CD8-positive, alpha-beta T cell (primary cell): ENCODE measurements at places on chromosomes 5 and 9. TPM values are rescaled to one million over a fixed set of nuclear protein-coding genes. Genes with fewer than 3 reads are reported as not detected.

- DNase-seq: no peak
Measured at GRCh38 chr5:10420468-10420867, 21.2 kb upstream of the ROPN1L start.

GRCh38 chr5:133062276-133062675 lies 10.5 kb downstream of the HSPA4 start:
- no peak for DNase-seq

GRCh38 chr5:171770153-171770552 lies 15.5 kb upstream of the SMIM23 start:
- DNase-seq: no peak

DNA sequence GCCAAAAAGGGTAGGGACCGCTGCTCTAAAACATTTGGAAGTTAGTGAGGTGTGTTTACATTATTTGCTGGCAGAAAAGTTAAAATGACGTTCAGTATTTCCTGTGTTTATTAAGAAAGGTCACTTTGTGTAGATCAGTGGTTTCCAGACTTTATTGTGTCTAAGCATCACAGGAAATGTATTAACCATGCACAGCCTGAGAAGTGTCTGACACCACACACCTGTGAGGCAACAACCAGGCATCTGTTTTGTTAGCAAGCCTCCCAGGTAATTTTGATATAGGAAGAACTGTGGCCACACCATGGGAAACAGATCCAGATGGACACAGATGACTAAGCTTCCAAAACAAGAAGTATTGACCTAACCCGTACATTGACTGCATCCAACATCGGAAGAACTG lies 12.0 kb downstream of the TTC1 start:
- peak; percentile 5 for DNase-seq

GRCh38 chr5:93411716-93412115 lies 169.3 kb downstream of the NR2F1-AS1 start:
- no peak for DNase-seq

- DNase-seq: no peak
Measured at GRCh38 chr5:77994943-77995342, 218.8 kb upstream of the TBCA start.

DNA sequence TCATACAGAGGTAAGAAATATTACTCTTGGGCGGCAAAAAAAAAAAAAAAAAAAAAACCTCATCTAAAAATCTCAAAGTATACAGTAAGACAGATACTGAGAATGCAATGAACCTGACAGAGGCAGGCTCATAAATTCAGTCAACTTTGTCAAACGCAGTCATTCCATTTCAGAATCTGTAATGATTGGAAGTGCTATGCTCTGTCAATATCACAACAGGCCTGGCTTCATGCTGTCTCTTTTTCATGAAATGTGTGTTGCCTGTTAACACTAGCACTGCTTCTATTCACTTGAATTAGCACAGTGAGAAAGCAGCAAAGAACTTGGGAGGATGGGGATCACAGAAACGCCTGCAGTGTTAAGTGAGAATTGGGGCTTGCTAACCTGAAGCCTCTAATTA lies 200.3 kb upstream of the EFNA5 start:
- no peak for DNase-seq

DNA sequence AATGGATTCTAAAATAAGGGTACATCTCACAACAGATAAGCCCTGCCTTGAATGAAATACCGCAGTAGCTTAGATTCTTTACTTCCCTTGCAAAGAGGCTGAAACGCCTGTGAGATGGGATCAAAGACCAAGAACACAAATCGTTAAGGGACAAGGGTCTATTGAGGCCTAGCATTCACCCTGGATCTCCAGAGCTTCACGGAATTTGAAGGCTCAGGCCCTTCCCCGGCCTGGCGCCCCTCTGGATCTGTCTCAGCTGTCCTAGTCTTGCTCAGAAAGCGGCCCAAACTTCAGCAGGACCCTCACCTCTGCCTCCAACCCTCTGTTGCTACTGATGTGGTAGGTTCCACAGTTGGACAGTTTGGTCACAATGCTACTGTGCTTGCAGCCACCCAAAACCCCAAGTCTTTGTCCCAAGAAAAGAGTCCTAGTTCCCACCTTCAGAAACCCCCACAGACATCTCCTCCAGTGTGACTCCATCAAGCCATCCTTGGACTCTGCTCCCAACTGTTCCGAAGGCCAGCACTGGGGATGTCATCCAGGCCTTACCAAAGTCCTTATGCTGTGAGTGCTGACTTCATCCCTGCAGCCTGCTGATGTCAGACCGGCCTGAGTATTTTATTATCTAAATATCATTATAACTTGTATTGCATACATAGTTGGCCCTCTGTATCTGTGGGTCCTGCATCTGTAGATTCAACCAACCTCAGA lies 9.4 kb downstream of the CORO2A start:
- DNase-seq: no peak

GRCh38 chr5:28574606-28575005 lies 1536.2 kb upstream of the CDH9 start:
- no peak for DNase-seq

- DNase-seq: no peak
Measured at GRCh38 chr9:127049044-127049443, 73.4 kb downstream of the ANGPTL2 start.

- no peak for DNase-seq
Measured at GRCh38 chr9:91978740-91979414, 28.8 kb upstream of the ROR2 start.

- no peak for DNase-seq
Measured at GRCh38 chr9:10254338-10254737, 358.5 kb downstream of the PTPRD start.

GRCh38 chr5:72283358-72283757 lies 36.7 kb downstream of the MRPS27 start:
- no peak for DNase-seq

GRCh38 chr5:59724482-59725391 lies 168.8 kb downstream of the PDE4D start:
- no peak for DNase-seq

GRCh38 chr5:107301999-107302398 lies 368.7 kb downstream of the EFNA5 start:
- no peak for DNase-seq

- DNase-seq: no peak
Measured at GRCh38 chr5:9249231-9249630, 296.6 kb downstream of the SEMA5A start.

DNA sequence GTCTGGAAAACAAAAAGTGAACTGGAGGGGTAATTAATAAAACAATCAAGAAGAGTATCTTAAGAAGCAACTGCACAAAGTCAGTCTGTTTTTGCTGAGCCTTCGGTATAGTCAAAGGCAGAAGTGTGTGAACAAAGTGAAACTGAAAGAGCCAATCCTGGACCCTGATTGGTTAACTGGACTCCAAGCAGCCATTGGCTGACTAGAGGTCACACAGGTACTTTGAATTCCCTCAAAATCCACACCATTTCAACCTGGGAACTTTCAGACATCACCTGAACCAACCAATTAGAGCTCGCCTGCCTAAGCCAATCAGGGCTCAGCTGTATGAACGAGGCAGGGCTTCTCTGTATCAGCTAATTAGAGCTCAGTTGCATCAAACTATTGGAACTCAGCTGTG lies 286.7 kb downstream of the TLE4 start:
- DNase-seq: peak; percentile 49

DNA sequence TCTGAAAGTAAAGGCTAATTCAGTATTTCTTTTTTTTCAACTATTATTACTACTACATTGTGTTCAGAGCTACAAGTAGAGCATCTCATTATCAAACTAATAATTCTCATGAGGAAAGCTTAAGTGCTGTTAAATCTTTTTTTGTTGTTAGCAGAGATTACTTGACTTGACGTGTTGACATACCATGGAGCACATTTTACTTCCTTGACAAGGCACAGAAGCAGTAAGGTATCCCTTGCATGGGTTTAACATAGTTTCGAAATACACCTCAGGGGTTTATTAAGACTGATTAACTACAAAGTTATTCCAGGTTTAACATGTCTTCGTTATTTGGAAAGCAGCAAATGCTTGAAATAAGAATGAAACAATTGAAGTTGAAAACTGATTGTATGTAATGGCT lies 7.0 kb downstream of the SPDL1 start:
- no peak for DNase-seq

DNA sequence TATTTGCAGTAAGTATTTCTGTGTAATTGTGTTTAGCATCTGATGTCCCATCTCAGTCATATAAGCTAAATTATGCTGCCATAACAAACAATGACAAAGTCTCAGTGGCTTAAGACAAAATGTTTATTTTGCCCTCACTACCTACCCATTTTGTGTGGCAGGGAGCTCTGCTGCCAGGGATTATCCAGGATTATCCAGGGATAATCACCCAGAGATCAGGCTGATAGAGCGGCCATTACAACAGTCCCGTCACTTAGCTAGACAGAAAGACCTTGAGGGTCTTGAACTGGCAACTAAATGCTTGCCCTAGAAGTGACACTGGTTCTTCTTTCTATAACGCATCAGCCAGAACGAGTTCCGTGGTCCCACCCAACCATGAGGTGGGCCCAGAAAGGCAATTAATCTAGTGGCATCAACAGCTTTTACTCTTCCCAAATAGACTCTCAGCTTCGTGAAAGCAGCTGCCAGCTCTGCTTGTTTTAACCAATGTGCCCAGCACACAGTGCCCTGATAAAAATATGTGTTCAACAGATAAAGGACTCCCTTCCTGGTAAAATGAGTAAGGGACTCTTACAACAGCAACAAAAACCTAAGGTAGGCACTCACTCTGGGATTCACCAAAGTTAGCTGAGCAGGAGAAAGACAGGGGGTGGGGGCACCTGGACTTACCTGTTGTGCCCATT lies 22.8 kb downstream of the CCDC69 start:
- DNase-seq: no peak

GRCh38 chr9:90839183-90839728 lies 37.6 kb downstream of the SYK start:
- DNase-seq: no peak

GRCh38 chr9:115913696-115914095 lies 239.9 kb upstream of the PAPPA start:
- no peak for DNase-seq

DNA sequence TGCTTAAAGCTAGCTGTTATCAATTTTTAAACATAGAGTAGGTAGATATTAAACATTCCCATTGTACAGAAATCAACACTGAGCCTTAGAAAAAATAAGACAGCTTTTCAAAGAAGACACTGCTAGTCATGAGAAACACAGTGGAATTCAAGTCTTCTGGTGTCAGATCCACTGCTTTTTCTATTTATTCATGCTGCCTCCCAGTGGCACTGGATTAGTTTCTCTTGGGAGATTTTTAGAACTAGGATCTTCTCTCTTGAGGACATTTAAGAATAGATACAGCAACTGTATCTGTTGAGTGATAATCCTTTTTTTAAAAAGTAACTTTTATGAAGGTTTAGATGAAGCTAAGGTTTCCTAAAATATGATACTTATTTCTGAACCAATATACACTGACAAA lies 1635.4 kb upstream of the C9orf72 start:
- DNase-seq: no peak

DNA sequence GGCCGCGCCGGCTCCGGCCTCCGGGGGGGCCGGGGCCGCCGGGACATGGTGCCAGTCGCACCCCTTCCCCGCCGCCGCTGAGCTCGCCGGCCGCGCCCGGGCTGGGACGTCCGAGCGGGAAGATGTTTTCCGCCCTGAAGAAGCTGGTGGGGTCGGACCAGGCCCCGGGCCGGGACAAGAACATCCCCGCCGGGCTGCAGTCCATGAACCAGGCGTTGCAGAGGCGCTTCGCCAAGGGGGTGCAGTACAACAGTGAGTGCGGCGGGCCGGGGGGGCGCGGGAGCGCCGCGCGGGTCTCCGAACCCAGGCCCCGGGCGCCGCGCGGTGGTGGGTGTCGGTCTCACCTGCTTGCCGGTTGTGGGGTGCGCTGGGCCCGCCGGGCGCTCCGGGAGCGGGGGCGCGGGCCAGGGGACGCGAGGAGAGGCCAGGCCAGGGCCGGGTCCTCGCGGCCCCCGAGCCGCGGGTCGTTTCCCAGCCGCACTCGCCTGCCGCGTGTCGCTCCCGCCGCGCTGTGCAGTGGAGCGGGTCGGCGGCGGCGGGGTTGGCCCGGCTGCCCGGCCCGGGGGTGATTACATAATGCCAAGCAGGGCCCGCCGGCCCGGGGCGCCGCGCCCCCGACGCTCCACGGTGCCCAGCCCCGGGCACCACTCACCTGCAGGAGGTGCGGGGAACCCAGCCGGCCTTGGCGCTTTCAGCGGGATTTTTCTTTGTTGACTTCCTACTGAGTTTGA lies 492 bp downstream of the RABL6 start:
- peak; percentile 63 for DNase-seq

GRCh38 chr9:124941679-124942561 lies 1.0 kb upstream of the GOLGA1 start:
- peak; percentile 81 for DNase-seq

DNA sequence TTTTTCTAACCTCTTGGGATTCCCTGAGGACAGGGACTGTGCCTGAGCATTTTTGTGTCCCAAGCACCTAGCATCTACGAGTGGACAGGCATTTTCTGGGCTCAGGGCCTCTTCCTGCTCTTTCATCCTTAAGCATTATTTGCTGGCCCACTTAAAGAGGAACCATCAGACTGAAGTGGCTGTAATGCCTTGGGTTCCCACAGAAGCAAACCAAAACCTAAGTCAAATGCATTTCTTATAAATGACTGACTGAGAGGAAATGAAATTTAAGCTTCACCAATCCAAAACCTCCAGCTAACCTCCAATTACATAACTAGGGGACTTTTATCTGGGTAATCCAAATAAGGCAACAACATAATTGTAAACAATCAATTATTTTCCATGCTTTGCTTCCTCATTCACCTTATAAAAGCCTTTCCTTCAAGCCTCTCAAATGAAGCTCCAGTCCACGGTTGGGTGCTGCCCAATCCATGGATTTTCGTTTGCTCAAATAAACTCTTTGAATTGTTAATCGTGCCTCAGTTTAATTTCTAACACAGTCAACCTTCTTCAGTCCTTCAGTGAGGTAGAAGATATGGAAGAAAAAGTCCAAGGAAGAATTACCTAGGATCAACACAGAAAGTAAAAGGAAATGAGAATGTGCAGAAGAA lies 25.3 kb upstream of the SLC31A2 start:
- no peak for DNase-seq

The TERT gene
- total RNA-seq: not detected

The SPATA6L gene
- 2.6 TPM for total RNA-seq

The FLT4 gene
- total RNA-seq: 13.3 TPM

The NUP188 gene
- total RNA-seq: 48.7 TPM

The GAPT gene
- 0.54 TPM for total RNA-seq

The HTR1A gene
- total RNA-seq: not detected

The BARHL1 gene
- not detected for total RNA-seq

The SLC25A2 gene
- not detected for total RNA-seq

The IFNA13 gene
- total RNA-seq: not detected

The IL7R gene
- total RNA-seq: 287 TPM

The GADD45G gene
- total RNA-seq: 11.2 TPM
